ENCODE measurements at places on chromosomes 13 and 19.
A peak's percentile ranks its signal among the peaks of the same experiment; 100 is the strongest.

GRCh38 chr13:103883164-103883563 is 816.9 kb upstream of the SLC10A2 start:
- DNase-seq = peak; percentile 78

DNA sequence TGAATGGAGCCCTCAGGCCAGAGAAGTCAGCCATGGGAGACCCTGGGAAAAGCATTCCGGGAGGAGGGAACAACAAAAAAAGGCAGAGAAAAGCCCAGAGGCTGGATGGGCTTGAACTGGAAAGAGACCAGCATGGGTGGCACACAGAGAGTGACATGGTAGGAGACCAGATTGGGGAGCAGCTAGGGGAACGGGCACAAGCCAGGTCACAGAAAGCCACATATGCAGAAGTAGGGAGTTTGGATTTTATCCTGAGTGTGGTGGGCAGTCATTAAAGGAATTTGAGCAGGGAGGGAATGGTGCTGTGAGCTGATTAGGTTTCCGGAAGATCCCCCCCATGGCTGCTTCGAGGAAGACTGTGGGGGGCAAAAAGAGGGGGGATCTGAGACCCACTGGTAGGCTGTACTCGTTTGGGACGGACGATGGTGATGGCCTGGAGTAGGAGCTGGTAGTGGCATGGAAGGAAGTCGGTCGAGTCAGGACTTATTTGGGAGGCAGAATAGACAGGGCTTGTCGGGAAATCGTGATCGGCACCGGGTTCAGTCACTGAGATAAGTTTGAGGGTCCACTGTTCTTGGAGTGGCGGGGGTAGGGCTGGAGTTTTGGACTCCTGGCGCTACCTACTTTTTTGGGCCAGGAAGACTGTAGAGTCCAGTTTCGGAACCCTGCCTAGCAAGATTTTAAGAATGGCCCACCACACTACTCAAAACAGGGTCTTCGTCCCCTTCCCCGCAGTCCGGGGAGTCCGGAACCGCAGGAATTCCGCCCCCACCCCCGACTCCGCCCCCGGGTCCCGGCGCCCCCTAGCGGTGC is 949 bp downstream of the SERTAD1 start:
- DNase-seq = no peak

DNA sequence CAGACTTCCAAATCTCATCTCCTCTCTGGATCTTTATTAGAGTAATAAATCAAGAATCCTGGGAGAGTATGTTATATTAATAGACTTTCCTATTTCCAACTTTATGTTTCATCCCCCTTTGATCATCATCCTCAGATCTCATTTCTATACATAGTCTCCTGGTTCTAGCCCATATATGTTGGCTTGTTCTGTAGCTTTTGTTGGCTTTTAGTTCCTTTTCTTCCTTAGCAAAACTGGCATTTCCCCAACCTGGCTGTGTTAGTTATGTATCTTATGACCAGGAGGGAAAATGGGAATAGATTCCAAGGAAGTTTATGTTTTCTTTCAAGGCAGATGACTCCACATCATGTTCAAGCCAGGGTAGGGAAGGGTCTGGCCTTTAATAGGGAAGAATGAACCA is 2464.5 kb downstream of the PCDH9 start:
- DNase-seq = no peak

DNA sequence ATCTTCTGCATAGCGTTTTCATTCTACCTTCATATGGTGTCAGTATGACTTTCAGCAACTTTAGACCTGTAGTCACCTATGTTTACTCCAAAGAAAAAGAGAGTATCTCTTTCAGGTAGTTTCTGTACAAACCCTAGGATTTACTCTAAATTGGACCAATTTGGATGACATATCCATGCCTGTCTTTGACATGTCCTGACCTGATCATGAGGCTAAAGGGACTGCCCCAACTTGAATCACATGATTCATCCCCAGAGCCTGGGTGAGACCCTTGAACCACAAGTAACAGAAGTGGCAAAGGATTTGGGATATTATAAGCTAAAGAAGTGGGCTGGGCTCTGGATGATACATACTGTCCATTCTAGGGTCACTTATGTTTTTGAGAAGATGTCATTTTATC is 124.5 kb upstream of the CSNK1A1L start:
- DNase-seq = no peak

DNA sequence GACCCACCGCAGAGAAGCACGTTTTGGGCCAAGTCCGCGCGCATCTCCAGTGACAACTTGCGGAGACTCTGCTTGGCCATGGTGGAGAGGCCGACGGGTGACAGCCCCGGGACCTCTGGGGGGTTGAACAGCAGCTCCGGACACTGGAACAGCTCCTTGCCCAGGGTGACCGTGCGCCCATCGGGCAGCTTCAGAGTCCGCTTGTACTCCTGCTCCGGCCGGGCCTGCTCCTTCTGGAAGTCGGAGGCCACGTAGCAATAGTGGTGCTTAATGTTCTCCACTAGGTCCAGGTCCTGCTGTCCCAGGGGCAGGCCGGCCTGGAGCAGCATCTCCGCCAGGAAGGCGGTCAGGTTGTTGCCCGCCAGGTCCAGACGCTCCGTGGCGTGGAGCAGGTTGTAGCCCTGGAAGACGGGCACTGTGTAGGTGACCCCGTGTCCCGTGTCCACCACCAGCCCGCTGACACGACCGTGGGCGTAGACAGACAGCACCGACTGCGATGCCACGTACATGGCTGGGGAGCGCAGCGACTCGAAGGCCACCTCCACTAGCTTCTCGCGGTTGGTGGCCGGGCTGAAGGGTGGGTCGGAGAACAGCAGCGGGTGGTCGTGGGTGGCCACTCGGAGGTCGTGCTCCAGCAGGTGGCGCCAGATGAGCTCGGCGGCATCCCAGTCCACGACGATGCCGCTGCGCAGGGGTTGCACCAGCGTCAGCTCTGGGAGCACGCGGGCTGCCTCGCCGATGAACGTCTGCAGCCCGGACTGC is 743 bp downstream of the ACTL9 start:
- DNase-seq = no peak

GRCh38 chr19:13843104-13843921 is 33.6 kb upstream of the NANOS3 start:
- no peak for DNase-seq

DNA sequence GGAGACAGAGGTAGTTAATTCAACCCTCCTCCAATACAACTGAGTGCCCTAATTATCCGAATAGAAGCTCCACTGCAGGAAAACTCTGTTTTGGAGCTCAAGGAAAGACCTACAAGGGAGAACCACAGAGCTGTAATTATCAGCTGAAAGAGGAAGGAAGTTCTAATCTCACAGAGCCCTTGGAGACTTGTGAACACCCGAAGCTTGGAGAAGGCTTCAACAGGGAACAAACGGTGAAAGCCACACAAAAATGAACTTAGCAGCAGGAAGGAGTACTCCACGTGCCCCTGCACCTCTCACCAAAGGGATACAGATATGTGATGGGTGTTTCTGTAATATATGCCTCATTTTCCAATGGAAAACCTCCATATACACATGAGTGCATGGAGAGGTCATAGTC is 61.1 kb downstream of the IRS2 start:
- no peak for DNase-seq

DNA sequence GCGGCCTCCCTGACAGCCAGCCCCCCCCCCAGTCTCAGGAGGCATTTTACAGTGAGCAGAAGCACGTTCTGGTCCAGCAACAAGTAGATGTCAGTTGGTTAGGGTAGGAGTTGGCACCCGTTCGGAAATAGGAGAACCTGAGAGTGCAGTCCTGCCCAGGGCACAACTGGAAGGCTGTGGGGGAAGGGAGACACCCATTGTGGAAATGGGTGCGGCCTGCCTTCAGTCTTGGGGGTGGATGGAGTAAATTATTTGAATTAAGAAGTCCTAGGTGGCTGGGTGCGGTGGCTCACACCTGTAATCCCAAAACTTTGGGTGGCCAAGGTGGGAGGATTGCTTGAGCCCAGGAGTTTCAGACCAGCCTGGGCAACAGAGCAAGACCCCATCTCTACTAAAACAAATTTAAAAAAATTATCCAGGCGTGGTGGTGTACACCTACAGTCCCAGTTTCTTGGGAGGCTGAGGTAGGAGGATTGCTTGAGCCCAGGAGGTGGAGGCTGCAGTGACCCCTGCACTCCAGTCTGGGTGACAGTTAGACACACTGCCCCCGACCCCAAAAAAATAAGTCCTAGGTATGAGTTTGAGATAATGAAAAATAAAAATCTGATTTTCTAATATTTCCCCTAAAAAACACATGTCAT is 1.2 kb downstream of the CIRBP start:
- no peak for DNase-seq

GRCh38 chr13:25042151-25042865 is 53.6 kb upstream of the PABPC3 start:
- peak; percentile 26 for DNase-seq

- DNase-seq = no peak
Measured at GRCh38 chr19:33134571-33135041, 2.7 kb downstream of the WDR88 start.

DNA sequence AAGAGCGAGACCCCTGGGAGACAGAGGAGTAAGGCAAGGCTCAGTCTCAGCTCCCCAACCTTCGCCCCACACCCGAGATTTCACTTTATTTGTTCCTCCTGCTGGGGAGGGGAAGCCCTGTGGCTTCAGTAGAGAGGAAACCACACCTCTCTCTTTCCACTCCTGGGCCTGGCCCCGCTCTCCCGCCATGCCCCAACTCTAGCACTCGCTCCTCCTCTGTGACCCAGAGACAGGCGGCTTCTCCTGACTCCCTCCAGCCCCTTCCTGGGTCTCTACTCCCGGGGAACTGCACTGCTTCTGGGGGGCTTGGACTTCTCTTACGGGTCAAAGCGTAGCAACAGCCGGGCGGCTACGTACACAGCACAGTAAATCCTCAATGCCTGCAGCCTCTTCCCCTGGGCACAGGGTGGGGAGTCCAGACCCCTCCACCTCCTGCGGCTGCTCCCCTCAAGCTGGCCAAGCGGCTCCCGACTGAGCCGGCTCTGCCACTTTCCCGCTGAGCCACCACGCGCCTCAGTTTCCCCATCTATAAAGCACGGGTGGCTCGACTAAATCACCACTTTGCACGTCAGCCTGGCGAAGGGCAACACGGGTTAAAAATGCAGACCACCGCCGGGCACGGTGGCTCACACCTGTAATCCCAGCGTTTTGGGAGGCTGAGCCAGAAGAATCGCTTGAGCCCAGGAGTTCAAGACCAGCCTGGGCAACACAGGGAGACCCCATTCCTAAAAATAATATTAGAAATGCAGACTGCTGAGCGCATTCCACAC is 1.4 kb downstream of the RNF126 start:
- DNase-seq = no peak

GRCh38 chr19:49848938-49849337 is 2.0 kb upstream of the PTOV1 start:
- DNase-seq = no peak

DNA sequence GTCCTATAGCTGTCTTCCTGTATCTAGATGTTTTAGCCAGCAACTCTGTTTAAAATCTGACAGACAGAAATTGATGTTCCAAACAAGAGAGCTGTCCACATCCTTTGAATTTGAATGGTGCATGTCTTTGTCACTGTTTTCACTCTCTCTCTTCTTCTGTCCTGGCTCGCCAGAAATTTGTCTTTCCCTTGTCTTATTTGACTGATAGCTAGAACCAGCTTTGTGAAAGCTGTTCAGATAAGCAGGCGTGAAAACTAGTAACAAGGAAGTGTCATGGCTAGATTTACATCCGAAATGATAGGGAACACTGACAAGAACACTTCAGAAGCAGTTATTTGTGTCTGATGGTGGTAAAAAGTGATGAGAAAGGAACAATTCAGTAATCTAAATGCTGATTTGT is 354.9 kb upstream of the SLITRK1 start:
- DNase-seq = no peak

DNA sequence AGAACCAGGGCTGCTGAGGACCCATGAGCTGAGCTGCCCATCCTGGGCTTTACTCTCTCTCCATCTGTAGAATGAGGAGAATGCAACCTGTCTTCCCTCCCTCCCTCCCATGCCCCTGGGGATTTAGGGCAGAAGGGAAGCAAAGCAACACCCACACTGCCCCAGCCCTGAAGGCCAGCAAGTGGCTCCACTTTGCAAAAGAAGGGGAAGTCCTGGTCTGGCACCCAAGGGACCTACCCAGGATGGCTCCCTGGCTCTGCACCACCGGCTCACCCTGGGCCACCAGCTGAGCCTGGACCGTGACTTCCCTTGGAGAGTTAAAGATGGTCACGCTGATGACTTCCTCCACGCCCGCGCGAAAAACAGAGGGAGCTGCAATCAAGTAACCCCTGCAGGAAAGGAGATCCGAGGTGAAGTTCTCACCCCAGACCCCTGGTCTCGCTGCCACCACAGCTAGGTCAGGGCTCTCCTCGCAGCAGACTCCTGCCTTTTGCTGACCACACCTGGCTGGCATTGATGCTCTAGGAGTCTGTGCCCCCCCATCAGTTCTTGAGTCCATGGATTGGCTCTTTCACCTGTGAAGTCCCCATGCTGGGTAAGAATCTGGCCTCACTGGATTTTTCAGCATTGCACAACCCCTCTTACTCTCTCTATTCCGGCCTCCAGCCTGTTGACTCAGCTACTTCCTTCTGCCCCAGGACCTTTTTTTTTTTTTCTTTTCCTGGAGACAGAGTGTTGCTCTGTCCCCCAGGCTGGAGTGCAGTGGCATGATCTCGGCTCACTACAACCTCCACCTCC is 4.6 kb downstream of the CPAMD8 start:
- DNase-seq = no peak

GRCh38 chr19:5137571-5138124 is 168.7 kb downstream of the KDM4B start:
- DNase-seq = no peak

DNA sequence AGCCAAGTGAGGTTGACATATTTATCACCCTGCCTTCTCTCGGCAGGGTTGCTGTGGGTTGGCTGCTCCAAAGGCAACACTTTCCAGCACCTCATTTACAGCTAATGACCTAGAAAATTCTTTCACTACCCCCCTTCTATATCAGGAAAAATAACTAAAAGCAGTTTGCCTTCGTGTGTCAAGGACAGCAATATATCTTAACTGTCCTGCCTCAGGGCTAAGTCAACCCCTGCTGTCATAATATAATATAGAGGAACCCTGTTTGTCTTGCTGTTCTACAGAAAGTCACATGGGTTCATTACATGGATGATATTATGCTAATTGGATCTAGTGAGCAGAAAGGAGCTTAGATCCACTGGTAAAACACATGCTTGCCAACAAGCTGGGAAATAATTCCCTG is 28.1 kb upstream of the USP12 start:
- no peak for DNase-seq

DNA sequence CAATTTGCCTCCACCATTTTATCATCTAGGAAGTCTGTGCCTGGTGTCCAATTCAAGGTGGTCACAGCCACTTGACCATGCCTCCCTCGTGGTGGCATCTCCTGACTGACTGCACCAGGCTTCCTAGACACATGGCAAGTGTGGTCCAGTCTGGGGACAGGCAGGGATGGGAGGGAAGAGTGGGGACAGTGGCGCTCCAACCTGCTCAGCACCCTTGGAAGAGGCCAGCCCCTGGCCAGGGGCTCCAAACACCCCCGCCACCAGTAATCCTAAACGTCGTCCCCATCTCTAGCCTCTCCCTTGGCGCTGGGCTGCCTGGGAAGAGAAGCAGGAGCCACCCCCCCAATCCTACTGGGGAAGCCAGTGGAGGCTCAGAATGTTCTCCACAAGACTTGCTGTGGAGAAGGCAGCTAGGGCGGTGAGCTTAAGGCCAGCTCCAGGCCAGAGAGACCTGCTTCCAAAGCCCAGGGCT is 2.7 kb downstream of the RPL36 start:
- no peak for DNase-seq

- no peak for DNase-seq
Measured at GRCh38 chr19:3325451-3325850, 40.9 kb upstream of the NFIC start.
